AG10803 (cell line): ENCODE measurements at places on chromosomes 11 and 22.

DNA sequence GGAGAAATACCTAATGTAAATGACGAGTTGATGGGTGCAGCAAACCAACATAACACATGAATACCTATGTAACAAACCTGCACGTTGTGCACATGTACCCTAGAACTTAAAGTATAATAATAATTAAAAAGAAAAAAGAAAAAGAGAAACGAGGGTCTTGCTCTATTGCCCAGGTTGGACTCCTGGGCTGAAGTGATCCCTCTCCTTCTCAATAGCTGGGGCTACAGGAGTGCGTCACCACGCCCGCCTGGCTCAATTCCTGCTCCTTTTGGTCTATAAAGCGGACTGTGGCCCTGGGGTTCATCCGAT, 521 bp upstream of the PTS start:
- DNase-seq, result peak; percentile 70

DNA sequence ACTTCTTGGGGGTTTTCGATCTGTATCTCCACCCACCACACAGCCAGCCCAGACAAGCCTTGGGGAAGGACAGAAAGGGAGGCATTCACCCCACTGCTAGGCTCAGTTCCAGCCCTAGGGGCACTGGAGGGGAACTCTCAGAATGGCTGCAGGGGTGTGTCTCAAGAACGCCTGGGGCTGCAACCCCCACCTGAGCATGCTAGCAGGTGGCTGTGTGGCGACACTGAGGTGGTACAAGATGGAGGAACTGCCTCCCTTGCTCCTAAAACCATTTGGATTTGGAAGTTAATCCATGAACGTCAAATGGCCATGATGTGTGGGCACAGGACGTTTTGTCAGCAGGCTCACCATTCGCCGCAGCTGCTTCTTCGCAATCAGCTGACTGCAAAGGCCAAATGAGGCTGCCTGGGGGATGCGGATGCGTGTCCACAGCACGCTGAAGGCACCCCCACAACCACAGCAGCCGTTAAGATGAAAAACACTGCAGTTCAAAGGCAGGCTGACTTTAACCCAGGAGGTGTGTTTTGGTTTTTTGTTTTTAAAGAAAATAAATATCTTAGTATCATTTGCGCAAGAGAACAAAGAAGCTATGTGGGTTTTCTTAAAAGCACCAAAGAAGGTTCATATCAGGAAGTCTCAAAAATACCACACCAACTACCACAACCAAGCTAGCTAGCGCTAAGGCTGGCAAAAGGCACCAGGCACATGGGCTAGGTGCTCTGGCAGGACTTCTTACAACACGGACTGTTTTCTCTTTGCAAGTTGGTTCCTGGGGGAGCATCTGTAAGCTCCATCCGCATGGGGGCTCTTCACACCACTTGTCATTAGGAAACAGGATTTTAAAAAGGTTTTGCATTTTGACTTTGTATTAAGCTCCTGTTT, 22.2 kb upstream of the NAP1L4 start:
- no peak for DNase-seq

GRCh38 chr11:58487170-58487569, 20.7 kb downstream of the OR5B21 start:
- no peak for DNase-seq

GRCh38 chr11:118618115-118618990, 10.9 kb downstream of the PHLDB1 start:
- DNase-seq, result peak; percentile 92

GRCh38 chr22:32475468-32476010, 928 bp downstream of the FBXO7 start:
- peak; percentile 50 for DNase-seq

DNA sequence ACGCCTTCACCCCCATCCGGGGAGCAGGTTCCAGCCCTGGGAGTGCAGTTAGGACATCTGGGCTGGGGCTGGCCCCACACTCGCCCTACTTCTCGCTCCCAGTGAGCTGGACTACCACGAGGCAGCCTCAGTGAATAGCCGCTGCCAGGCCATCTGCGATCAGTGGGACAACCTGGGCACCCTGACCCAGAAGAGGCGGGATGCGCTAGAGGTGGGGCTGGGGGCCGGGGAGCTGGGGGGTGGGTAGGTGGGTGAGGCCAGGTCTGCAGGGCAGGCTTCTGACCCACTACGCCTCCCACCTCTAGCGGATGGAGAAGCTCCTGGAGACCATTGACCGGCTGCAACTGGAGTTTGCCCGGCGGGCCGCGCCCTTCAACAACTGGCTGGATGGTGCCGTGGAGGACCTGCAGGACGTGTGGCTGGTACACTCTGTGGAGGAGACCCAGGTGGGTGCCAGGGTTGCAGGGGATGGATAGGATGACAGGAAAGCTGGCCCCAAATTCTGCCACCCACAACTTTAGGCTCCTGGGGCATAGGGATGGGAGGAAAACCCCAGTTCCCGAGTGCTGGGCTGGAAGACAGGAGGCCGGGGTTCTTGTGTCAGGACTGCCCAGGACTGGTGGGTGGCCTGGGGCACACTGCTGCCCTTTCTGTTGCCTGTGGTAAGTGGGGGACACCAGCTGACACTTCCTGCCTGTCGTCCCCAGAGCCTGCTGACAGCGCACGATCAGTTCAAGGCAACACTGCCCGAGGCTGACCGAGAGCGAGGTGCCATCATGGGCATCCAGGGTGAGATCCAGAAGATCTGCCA, 8.3 kb downstream of the CTSF start:
- DNase-seq, result no peak
